Myometrial cell (primary cell): ENCODE measurements at places on chromosomes 7 and 10. TPM values are rescaled to one million over a fixed set of nuclear protein-coding genes. Genes with fewer than 3 reads are reported as not detected.

Gene NEUROD6
- not detected in 2 replicates for total RNA-seq

Gene LBX1
- total RNA-seq: not detected in 2 replicates

Gene SLC26A3
- total RNA-seq: not detected in 2 replicates

Gene KCNMA1
- 38.3 and 38.5 TPM in 2 replicates for total RNA-seq

Gene UCMA
- total RNA-seq: not detected in 2 replicates

Gene MXI1
- 2.7 and 6.3 TPM in 2 replicates for total RNA-seq

Gene EBF3
- under 0.01 TPM in 1 of 2 replicates, not detected in the other for total RNA-seq

Gene C7orf25
- 3.5 and 10.3 TPM in 2 replicates for total RNA-seq

Gene LIPM
- total RNA-seq: not detected in 2 replicates

Gene TMEM213
- not detected in 2 replicates for total RNA-seq

Gene TNPO3
- total RNA-seq: 45.6 and 47.7 TPM in 2 replicates

Gene GPER1
- total RNA-seq: 3.2 and 4.3 TPM in 2 replicates

Gene PIP
- total RNA-seq: not detected in 2 replicates

Gene CACUL1
- 18.3 and 19.9 TPM in 2 replicates for total RNA-seq

Gene ACBD7
- total RNA-seq: 3.7 and 4.3 TPM in 2 replicates

Gene FXYD4
- total RNA-seq: not detected in 2 replicates
